ENCODE measurements at places on chromosomes 16 and 17.

GRCh38 chr17:47789611-47790561 is 31.7 kb downstream of the OSBPL7 start:
- DNase-seq: peak; percentile 20

- DNase-seq: no peak
Observed at GRCh38 chr16:782258-782657, 5.9 kb downstream of the RPUSD1 start.

DNA sequence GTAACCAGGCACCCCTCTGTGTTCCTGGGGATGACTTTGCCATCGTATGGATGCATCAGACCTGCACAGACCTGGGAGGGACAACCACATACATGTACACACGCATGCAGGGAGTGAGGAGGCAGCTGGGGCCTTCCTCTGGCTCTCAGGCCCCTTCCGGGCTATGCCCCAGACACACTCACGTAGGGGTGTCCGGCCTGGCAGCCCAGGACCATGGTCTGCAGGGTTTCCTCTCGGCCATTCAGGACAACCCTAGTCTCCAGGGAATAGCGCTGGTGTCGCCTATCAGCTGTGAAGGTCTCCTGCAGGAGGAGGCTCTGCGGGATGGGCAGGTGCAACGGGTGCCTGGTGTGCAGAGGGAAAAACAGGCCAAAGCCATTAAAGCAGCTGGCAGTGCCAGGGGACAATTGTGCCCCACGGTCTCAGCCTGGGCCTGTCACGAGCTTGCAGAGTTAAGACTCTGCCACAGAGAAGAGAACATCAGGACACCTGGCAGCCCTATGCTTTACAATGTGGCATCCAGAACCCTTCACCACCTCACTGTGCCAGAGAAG is 101.4 kb downstream of the RMI2 start:
- DNase-seq: no peak

DNA sequence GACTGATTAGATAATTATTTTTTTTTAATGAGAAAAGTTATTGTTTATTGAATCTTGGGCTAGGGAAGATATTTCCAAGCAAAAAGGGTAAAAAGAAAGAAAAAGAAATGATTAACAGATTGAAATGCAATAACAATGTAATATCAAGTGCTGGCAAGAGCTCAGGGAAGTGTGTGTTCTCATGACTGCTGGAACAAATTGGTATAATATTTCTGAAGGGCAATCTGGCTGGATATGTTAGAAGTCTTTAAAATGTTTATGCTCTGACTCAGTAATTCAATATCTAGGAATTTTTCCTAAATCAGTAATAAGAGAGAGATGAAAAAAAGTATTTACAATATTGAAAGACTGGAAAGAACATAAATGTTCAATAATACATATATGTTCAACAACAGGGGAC is 7.6 kb upstream of the ZNF624 start:
- DNase-seq: no peak

GRCh38 chr16:30457743-30458560 is 12.3 kb upstream of the SEPHS2 start:
- no peak for DNase-seq

GRCh38 chr17:2061441-2061958 is 6.6 kb downstream of the HIC1 start:
- DNase-seq: no peak

DNA sequence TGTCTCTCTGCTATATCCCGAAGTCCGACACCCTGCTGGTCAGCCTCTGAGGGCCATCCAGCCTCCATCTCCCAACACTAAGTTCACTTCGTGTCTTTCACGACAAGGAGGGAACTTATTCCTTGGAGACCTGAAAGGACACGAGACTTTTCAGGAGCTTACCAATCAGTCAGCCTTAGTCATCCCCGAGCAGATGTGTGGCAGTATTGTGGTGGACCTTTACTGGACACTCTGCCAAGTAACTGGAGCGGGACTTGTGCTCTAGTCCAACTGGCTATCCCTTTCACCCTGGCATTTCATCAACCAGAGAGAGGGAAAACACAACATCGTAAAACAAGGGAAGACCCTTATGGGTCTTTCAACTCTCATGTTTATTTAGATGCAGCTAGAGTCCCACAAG is 87.1 kb downstream of the EMP2 start:
- no peak for DNase-seq

- DNase-seq: no peak
Observed at GRCh38 chr16:54275956-54276355, 10.6 kb downstream of the IRX3 start.

DNA sequence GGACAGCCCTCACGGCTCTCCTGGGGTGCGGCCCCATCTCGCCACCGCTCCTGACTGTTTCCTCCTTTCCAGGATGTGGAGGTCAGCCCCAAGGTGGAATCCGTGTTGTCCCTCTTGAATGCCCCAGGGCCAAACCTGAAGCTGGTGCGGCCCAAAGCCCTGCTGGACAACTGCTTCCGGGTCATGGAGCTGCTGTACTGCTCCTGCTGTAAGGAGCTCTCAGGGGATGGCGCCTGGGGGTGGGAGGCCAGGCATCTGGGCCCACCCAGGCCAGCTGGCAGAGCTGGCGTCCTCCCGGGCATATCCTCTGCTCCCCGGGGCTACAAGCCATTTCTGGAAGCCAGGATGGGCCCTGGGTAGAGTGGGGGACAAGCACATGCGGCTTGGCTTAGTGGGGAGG is 13.2 kb downstream of the IL34 start:
- no peak for DNase-seq

GRCh38 chr16:57531253-57531575 is 5.2 kb downstream of the CCDC102A start:
- no peak for DNase-seq

DNA sequence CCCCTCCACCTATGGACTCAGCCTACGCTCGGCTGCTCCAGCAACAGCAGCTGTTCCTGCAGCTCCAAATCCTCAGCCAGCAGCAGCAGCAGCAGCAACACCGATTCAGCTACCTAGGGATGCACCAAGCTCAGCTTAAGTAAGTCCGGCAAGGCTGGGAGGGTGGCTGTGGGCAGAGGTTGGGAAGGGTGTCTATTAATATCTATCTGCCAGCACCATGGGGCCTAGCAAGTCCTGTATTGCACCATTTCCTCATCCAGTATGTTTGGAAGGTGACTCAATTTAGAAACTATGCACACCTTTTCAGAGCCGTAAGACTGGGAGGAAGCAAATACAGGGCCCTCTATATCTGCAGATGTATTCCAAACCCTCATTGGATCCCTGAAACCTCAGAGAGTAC is 45.0 kb upstream of the ARHGAP44 start:
- DNase-seq: peak; percentile 18

DNA sequence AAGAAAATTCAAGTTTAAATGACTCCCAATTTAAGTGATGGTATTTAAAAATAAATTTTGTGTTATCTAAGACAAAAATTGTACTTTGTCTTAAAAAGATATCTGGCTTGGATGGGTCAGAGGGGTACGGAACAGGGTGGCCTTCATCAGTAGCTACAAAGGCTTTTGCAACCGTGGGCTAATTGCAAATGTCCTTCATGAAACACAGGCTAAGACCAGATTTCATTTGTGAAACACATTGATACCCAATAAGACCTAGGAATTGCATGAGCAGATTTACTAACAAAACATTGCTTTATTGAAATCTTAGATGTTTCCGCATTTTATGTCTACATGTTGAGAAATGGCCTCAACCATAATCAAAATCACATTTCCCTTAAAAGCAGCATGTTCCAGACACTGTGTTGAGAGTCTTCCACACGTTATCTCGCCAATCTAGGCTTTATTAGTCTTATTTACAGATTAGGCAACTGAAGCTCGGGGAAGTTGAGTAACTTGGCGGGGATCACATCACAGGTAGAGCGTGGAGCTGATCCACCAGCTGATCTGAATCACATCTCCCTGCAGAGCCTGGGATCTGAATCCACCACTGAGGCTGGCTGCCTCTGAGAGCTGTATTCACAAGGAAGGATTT is 21.8 kb downstream of the FBXO39 start:
- DNase-seq: peak; percentile 15
